ENCODE measurements at places on chromosomes 5 and 9.

DNA sequence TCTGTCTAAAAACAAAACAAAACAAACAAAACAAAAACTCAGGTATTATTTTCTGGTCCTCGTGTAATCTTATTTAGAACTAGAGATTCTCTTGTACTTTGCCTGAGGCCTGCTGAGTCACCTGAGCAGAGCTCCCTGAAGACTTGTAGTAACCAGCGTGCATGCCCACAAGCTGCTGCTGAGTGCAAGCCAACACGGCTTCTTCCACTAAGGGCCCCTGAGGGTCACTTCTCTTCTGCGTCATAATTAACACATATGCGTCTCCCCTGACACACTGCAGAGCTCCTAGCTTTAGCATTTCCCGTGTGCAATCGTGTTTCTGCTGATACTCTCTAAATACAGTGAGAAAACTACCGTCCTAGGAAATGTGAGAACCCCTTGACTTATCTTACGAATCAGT, 10.9 kb upstream of the NDFIP1 start:
- peak; percentile 30 for DNase-seq

DNA sequence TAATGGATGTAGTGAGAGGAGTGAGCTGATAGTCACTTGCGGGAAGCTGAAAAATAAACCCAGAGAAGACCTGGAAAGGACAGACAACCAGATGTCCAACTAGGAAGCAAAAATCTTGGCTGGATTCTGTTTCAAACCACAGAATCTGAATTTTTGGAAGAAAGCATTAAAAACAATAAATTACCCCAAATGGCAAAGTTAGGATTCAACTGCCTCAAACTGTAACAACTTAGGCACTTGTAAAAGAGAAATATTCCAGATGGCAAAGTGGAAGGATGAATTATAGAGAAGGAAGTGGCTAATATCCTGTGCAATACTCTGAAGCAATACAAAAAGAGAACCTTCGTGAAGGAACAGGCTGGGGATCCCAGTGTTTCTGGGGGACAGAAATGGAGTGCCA, 46.8 kb upstream of the SLIT3 start:
- no peak for DNase-seq

- DNase-seq: no peak
Observed at GRCh38 chr9:108756746-108757490, 98.9 kb downstream of the ACTL7B start.

DNA sequence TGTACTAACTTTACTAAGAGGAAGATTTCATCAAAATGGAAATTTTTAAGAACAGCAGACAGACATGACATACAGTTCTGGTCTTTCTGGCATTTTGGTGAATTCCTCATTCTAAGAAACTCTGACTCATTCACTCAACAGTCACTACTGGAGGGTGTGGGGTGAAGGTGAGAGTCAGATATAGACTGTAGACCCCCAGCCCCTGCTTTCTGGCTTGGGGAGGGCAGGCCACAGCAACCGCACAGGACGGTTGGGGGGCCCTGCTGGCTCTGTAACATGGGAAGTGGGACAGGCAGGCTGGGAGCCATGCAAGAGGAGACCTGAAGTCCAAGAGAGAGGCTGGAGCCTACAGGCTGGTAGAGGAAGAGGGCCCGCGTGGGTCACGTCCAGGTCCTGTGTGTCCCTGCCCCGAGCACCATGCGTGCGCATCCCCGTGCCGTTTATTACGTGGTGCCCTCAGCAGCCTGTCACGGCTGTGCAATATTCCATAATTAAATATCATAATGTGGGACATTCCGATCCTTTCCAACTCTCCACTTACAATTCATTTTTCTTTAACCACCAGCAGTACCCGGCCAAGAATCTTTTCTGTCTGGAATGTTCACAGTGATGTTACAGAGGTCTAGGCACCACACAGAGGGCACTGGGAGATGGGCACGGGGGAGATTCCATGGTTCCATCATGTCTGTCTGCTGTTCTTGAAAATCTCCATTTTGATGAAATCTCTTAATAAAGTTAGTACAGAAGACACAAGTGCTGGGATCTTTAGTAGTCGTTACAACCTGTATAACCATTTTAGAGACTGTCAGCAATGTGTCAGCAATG, 75.5 kb downstream of the SEMA4D start:
- no peak for DNase-seq

- no peak for DNase-seq
Observed at GRCh38 chr5:126415789-126416188, 7.4 kb upstream of the GRAMD2B start.

DNA sequence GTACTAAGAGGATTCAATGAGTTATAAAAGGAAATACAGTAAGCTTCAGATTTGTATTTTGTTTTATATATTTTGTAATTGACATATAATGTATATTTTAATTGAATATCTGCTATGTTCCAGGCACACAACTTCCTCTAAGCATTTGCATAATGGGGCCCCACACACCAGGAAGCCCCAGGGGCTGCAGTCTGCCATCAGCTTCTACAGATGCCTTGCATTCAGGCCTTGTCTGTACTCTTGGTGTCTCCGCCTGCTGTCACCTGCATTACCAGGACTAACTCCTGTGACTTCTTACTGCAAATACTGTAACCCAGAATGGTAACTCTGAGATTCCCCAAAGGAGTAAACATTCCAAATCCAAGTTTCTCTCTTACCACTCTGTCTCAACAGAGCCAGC, 20.6 kb downstream of the ARL15 start:
- DNase-seq: no peak

GRCh38 chr5:156230887-156231286, 96.1 kb upstream of the SGCD start:
- no peak for DNase-seq

GRCh38 chr5:141747152-141748141, 65.4 kb upstream of the ARAP3 start:
- DNase-seq: peak; percentile 59

- no peak for DNase-seq
Observed at GRCh38 chr9:129713402-129713679, 39.5 kb downstream of the PTGES start.

- DNase-seq: no peak
Observed at GRCh38 chr5:129716235-129716634, 31.7 kb upstream of the MINAR2 start.

DNA sequence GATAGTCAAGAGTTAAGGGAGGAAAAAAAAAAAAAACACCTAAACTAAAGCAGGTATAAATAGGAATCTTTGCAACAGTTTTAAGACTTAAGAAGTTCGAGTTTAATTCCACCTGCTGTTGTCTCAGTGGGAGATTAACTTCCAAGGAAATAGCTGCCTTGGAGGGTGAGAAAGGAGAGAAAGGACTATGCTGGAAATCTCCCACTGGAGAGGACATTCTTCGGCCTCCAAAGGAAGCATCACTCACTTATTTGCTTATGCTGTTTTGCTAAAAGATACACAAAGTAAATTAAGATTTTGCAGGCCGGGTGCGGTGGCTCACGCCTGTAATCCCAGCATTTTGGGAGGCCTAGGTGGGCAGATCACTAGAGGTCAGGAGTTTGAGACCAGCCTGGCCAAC, 317.9 kb upstream of the MPDZ start:
- no peak for DNase-seq

- no peak for DNase-seq
Observed at GRCh38 chr9:112771359-112772214, 21.0 kb downstream of the SNX30 start.

- DNase-seq: no peak
Observed at GRCh38 chr5:14178671-14179211, 35.6 kb downstream of the TRIO start.

- no peak for DNase-seq
Observed at GRCh38 chr9:84499969-84500582, 159.5 kb upstream of the SLC28A3 start.

DNA sequence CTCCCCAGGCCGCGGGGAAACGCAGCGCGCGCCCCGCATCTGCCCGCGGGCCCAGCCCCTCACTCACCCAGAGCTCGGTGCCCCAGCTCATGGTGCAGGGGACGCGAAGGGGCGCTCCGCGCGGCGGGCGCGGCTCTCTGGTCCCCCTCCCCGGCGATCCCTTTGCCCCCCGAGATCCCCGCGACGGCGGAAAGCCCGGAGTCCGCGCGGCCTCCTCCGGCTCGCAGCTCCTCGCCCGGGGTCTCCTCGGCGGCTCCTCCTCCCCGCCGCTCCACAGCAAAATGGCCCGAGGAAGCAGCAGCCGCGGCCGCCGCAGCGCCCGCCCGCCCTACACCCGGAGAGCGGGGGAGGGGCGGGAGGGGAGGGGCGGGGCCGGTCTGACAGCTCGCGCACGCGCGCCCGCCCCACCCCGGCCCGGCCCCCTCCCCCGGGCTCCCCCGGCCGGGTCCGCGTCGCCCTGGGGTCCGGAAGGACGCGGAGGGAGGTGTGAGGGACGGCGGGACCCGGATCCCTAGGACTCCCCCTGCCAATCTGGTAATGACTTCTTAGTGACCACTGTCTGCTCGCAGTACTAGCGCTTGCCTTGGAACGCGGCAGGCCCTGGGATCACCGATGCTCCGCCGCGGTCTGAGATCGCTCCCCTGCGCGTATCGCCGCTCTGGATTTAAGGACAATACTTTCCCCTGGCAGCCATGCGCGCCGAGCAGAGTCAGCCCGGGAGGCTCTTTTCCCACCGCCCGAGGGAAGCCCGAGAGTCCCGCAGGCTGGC, at the start of gene FNBP1:
Gene FNBP1 (minus strand): TSS at position 305 of the 769 bp plus-strand sequence. CDS start 214 bp downstream, at position 91.
- peak; percentile 92 for DNase-seq

GRCh38 chr5:142900927-142901326, 130.8 kb downstream of the ARHGAP26 start:
- DNase-seq: peak; percentile 38

DNA sequence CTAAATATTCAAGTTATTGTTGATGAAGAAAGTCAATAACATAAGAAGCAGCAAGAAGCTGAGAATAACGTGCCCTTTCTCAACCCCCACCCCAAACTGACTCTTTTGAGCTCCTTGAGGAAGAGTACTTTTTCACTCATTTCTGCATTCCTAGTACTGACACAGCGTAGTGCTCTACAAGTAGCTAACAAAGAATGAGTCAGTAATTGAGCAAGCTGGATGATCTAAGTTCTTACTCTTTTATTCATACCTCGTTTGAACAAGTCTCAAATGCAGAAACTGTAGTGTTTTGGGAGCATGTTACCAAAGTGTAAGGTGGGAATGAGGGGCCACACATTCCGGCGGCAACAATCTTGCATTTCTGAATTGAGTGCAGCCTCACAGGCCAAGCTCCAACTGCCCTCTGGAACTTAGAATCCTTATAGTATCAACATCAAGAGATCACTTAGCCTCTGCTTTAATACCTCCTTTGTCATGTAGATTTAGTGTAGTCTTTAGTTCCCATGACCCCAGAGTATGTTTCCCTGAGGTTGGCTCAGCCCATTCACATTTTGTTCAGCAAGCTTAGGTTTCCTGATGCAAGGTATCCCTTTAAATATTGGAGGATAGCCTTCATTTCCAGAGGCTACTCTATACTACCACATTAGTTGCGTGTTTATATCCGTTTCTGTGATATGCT, 152.0 kb downstream of the PRR16 start:
- DNase-seq: no peak

DNA sequence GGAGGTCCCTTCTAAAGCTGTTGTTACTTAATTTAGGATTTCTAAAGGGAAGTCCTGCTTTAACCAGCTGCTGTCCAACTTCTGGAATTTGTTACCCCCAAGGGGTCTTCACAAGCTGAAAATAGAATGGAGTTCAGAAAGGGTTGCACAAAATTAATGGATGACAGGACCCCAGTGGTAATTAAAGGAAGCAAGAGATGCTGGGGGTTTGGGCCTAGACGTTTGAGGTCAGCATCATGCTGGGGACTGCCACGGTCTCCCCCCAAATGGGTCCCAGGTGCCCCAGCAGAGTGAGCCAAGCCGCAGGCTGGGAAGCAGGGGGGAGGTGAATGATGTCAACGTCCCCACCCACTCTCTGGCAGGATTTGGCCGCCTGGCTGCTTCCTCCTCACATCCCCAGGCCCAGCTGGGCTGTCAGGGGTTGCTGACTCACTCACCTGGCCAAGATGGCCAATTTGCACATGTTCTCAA, 97.5 kb upstream of the ARAP3 start:
- DNase-seq: no peak

- DNase-seq: no peak
Observed at GRCh38 chr5:89850513-89850865, 559.1 kb downstream of the CETN3 start.

DNA sequence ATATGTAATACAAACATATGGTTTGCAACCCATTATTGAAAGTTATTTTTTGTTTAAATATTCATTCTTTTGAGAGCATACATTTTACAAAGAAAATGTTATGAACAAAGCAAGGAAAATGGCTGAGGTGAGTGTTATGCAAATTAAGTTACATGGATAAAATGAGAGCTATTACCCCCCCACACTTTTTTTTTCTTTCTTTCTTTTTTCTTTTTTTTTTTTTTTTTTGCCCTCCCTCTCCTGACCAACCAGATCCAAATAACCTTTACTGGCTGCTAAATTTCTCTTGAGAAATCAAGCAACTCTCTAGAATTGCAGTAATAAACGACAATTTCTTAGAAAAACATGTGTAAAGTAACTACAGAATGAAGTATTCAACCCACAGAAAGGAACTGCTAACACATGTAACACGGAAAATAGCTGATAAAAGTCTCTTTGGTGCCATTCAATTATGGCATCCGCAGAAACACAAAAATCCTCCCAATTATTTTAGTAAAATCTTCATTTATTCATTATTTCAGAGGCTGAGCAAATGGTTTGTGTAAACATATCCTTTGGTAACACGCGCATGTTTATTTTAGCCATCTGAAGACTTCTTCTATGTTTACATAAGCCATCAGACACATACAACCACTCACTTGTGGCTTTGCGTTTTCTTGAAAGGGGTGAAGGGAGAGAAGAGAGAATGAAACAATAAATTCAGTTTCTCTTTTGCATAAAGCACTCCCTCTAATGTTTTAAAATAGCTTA, 216.1 kb downstream of the NFIB start:
- DNase-seq: no peak

DNA sequence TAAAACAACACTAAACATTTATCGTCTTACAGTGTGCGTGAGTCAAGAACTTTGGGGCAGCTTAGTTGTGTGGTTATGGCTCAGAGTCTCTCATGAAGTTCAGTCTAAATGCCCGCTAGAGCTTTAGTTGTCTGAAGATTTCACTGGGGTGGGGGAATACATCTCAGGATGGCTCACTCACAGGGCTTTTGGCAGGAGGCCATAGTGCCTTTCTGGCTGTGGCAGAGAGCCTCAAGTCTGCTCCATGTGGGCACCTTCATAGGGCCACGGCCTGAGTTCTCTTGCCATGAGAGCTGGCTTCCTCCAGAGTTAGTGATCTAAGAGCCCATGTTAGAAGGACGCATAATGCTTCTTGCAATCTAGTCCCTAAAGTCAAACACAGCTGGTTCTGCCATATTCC, 258.8 kb upstream of the NUDT12 start:
- DNase-seq: no peak

GRCh38 chr9:14027116-14027800, 286.7 kb downstream of the NFIB start:
- DNase-seq: peak; percentile 54

GRCh38 chr5:81181576-81182316, 51.4 kb upstream of the CKMT2 start:
- no peak for DNase-seq

GRCh38 chr5:114612406-114612805, 250.5 kb downstream of the KCNN2 start:
- no peak for DNase-seq

GRCh38 chr9:8799615-8800014, 1000.0 kb upstream of the DMAC1 start:
- DNase-seq: no peak
